ENCODE measurements at places on chromosomes 12 and 14. TPM values are rescaled to one million over a fixed set of nuclear protein-coding genes. Genes with fewer than 3 reads are reported as not detected.

RNFT2 gene
- 0.51 TPM for total RNA-seq

RTN1 gene
- total RNA-seq, result 6.2 TPM

MAP3K9 gene
- total RNA-seq, result 4.9 TPM

GRCh38 chr14:21219561-21220111, 49.6 kb downstream of the HNRNPC start:
- peaks cover 31% of the 10 kb centered on the region for H3K4me1 ChIP-seq
- DNase-seq, result no peak
- H3K27me3 ChIP-seq, result no peaks in the 10 kb centered on the region
- no peak overlapping the region for H3K27ac ChIP-seq
- H3K36me3 ChIP-seq, result peaks cover 58% of the 10 kb centered on the region

- peak overlapping the region; percentile 81 for H3K27ac ChIP-seq
- peak overlapping the region; percentile 34 for H3K4me3 ChIP-seq
- peaks cover 9% of the 10 kb centered on the region for H3K4me1 ChIP-seq
- no peaks in the 10 kb centered on the region for H3K36me3 ChIP-seq
- DNase-seq, result peak; percentile 90
- H3K27me3 ChIP-seq, result no peaks in the 10 kb centered on the region
Measured at GRCh38 chr12:1936406-1937320, 18.2 kb upstream of the CACNA2D4 start.

DNA sequence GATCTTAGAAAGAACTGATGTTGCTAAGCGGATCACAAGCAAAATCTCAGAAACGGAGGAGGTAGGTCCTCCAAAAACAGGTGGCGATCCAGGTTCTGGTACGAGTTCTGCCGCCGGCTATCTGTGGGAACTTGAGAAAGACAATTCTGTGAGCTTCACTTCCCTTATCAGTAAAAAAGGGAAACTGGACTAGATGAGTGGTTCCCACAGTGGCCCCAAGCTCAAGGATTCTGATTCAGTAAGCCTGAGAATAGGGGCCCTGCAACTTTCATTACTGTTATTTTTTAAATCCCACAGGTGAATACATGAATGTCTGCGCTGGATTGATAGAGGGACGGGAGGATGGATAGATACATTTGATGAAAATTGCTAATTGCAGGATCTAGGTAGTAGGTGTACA, 160.2 kb downstream of the PPM1H start:
- H3K4me1 ChIP-seq, result no peaks in the 10 kb centered on the region
- no peak overlapping the region for H3K4me3 ChIP-seq
- DNase-seq, result no peak
- no peak overlapping the region for H3K27ac ChIP-seq

DNA sequence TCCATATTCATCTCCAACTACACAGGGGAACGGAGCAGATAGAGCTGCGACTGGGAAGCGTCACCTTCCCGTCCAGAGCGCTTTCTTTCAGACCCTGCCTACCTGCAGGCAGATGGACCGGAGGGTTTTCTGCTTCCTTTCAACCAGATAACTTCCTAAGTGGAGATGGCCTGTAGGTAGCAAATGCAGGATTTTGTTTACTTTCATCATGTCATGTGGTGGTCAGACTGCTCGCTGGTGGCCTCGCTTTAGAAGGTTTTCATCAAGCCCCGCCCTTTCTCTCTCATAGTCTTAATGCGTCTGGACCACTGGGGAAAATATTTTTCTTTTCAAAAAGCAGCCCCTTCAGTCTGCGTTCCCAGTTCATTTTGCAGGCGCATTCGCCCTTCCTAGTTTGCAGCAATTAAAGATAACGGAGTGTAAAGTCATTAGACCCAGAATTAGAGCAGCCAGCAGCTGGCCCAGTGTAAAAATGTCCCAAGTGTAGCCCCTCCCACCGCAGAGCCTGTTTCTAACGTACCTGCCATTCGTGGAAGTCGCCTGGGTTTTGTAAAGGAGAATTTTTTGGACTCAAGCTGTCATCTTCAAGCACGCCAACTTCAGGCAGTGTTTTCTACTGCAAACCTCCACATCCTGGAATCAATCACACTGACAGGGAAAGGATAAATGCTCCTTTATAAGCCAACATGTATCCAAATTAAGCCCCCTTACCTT, 68.9 kb downstream of the TESC start:
- no peak overlapping the region for H3K27ac ChIP-seq
- peak; percentile 58 for DNase-seq
- H3K4me1 ChIP-seq, result peaks cover 17% of the 10 kb centered on the region
